ENCODE measurements at places on chromosomes 2 and 18.

- no peak for DNase-seq
Measured at GRCh38 chr18:4878480-4878879, 318.6 kb downstream of the AKAIN1 start.

DNA sequence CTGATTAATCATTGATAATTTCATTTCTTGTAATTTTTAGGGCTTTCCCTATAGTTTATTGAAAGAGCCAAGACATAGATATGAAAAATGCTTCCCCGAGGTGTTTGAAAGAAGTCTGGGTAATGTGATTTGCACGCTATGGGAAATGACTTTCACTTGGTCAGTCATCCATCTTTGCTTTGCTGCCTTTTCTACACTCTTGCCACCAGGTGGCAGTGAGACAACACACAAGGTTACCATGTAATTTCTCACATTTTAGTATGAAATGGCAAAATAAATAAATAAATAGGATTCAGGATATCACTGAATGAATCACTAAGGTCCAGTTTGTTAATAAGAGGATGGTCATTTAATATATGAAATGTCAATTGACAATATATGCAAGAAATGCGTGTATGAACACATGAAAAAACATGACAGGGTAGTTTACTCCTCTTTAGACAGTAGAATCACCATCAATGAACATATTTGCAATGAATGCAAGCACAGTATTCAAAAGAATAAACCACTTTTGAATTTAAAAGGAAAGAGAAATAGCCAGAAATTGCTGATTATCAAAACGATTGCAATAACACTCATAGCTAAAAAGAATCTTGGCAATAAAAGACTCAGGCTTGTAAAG, 52.2 kb upstream of the KCNH7 start:
- peak; percentile 29 for DNase-seq

DNA sequence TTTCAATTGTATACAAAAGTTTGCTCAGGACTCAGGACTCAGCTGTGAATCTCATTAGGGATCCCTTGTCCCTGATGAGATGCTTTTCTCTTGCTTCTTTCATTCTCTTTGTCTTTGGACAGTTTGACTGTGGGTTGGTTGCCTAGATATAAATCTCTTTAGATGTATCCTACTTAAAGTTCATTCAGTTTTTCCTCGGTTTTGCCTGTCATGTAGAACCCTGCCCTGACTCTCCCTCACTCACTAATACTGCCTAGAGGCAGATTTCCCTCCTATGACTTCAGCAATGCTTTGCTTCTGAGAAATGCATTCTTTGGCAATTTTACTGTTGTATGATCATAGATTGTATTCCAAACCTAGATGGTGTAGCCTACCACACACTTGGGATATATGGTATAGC, 421.4 kb upstream of the TCF4 start:
- DNase-seq = no peak

- no peak for DNase-seq
Measured at GRCh38 chr18:48238206-48238605, 171.0 kb downstream of the ZBTB7C start.

GRCh38 chr2:138564586-138565229, 63.1 kb downstream of the SPOPL start:
- no peak for DNase-seq

GRCh38 chr18:457521-458412, 42.7 kb downstream of the COLEC12 start:
- no peak for DNase-seq

- DNase-seq = no peak
Measured at GRCh38 chr2:117087535-117088291, 726.8 kb upstream of the DDX18 start.

GRCh38 chr18:42242758-42243157, 287.7 kb downstream of the PIK3C3 start:
- no peak for DNase-seq

DNA sequence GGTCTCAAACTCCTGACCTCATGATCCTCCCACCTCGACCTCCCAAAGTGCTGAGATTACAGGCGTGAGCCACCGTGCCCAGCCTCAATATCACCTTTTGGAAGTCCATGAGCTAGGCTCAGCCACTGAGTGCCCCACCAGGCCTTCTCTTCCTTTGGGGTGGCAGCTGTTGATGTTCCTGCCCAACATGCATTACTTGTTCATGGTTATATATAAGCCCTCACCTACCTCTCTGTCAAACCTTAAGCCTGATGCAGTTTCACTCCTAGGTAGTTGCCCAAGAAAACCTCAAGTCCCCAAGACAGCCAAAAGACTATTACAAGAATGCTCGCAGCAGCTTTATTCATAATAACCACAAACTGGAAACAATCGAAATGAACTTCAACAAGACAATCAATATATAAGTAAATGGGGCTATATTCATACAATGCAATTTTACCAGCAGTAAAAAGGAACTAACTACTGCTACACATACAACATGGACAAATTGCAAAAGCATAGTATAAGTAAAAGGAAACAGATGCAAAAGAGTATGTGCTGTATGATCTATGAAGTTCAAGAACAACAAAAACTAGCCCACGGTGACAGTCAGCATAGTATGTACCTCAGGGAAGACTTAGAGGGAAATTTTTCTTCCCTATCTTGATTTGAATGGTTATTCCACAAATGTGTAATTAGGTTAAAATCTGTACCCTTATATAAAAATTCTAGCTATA, 59.6 kb upstream of the REL start:
- no peak for DNase-seq

DNA sequence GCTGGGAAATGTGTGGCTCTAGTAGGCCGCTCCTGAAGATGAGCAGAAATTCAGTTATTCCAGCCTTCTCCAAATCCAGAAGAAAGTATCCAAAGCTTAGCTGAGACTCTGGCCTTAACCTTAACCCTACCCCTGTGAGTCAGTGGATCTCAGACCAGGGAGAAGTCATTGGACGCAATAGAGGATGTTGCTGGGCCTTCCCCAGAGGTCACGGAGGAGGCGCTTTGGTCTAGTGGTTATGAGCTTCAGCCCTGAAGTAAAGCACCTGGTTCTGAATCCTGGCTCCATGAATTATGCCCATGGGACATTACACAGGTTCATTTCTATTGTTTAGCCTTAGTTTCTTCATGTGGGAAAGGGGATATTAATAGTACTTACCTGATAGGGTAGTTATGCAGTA, 24.0 kb downstream of the PKDCC start:
- DNase-seq = no peak

Measured in GM20000 (cell line).